Central memory CD8-positive, alpha-beta T cell (primary cell): ENCODE measurements at places on chromosomes 2 and 18.
A peak's percentile ranks its signal among the peaks of the same experiment; 100 is the strongest.

GRCh38 chr2:187769437-187769836, 215.2 kb upstream of the TFPI start:
- H3K4me1 ChIP-seq = no peaks in the 10 kb centered on the region
- no peaks in the 10 kb centered on the region for H3K27me3 ChIP-seq
- H3K36me3 ChIP-seq = peaks cover 2% of the 10 kb centered on the region

DNA sequence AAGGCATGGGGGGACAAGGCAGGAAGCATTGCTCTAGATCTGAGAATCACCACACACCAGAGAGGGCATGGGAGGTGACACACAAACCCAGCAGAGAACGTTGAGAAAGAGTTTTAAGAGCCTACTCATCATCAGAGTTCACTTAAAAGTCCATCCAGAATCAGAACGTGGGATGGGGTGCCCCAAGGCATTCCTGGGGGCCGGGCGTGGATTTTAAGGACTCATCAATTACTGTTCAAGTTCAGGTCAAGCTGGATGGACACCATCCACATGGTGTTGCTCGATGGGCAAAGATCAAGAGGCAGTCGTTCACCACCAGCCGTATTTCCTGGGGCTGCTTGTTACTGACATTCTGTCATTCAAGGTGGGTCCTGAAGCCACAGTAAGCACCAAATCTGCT, 34.9 kb downstream of the BCL11A start:
- DNase-seq = no peak
- H3K27me3 ChIP-seq = peaks cover 57% of the 10 kb centered on the region
- no peaks in the 10 kb centered on the region for H3K4me1 ChIP-seq
- no peak overlapping the region for H3K4me3 ChIP-seq

GRCh38 chr2:69652206-69652605, 8.7 kb upstream of the AAK1 start:
- H3K4me1 ChIP-seq = peaks cover 32% of the 10 kb centered on the region
- no peak for DNase-seq
- H3K36me3 ChIP-seq = peaks cover 6% of the 10 kb centered on the region
- no peaks in the 10 kb centered on the region for H3K27me3 ChIP-seq
- peak overlapping the region; percentile 44 for H3K27ac ChIP-seq
- peak overlapping the region; percentile 25 for H3K4me3 ChIP-seq

DNA sequence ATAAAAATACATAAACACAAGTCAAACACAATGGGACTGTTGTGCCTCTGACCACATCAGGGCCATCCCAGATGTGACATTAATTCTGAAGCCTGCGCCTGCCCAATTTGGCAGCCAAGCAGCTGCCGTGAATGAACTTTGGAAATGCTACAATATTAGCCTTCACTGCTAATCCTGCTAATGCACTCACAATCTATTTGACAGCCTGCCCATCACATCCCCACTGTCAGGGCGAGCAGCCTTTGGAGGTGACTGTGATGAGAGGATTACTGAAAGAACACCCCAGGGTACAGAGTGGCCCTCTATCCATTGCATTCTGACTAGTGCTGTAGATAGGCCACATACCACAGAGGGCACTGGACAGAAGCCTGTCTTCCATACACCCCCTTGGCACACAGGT, 21.6 kb downstream of the OSR1 start:
- no peak overlapping the region for H3K4me3 ChIP-seq
- DNase-seq = no peak
- H3K27me3 ChIP-seq = no peaks in the 10 kb centered on the region
- H3K27ac ChIP-seq = no peak overlapping the region

- peaks cover 13% of the 10 kb centered on the region for H3K36me3 ChIP-seq
- no peaks in the 10 kb centered on the region for H3K27me3 ChIP-seq
- DNase-seq = no peak
- H3K4me1 ChIP-seq = peaks cover 72% of the 10 kb centered on the region
These were observed 69.3 kb downstream of the TMEM247 start for GRCh38 chr2:46548521-46549144.

DNA sequence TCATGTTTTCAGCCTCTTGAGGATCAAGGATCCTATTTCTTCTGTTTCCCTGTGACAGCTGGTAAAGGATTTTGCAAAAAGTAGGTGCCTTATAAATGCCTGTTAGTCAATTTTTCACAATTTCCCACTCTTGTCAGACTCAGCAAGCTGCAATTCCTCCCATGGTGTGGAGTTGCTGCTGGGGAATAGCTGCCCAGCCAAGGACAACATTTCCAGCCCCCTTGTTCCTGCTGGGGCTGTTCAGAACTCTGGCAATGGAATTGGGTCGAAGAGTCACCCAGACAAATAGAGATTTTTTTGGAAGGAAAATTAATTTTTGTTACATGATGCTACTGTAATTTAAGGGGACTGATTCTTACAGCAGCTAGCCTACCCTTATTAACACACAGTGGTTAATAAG, 43.7 kb downstream of the FSHR start:
- H3K4me1 ChIP-seq = no peaks in the 10 kb centered on the region
- no peaks in the 10 kb centered on the region for H3K36me3 ChIP-seq
- no peak overlapping the region for H3K27ac ChIP-seq
- H3K4me3 ChIP-seq = no peak overlapping the region
- no peak for DNase-seq

- no peaks in the 10 kb centered on the region for H3K36me3 ChIP-seq
- no peak overlapping the region for H3K27ac ChIP-seq
- DNase-seq = no peak
- peaks cover 6% of the 10 kb centered on the region for H3K27me3 ChIP-seq
- H3K4me1 ChIP-seq = peaks cover 5% of the 10 kb centered on the region
These were observed 38.3 kb upstream of the ACAA2 start for GRCh38 chr18:49851624-49852023.

GRCh38 chr2:145753041-145753608, 1233.2 kb upstream of the ZEB2 start:
- DNase-seq = no peak
- H3K4me1 ChIP-seq = no peaks in the 10 kb centered on the region
- H3K27me3 ChIP-seq = no peaks in the 10 kb centered on the region

- no peaks in the 10 kb centered on the region for H3K27me3 ChIP-seq
- no peak overlapping the region for H3K4me3 ChIP-seq
- DNase-seq = no peak
These were observed 843.7 kb downstream of the LRRTM4 start for GRCh38 chr2:76678383-76679024.

- no peak overlapping the region for H3K4me3 ChIP-seq
- H3K27ac ChIP-seq = no peak overlapping the region
- no peaks in the 10 kb centered on the region for H3K4me1 ChIP-seq
- no peaks in the 10 kb centered on the region for H3K36me3 ChIP-seq
- no peak for DNase-seq
These were observed 267.4 kb upstream of the CHAC2 start for GRCh38 chr2:53500181-53500580.

GRCh38 chr2:203003716-203004115, 11.0 kb upstream of the NBEAL1 start:
- DNase-seq = no peak
- H3K36me3 ChIP-seq = no peaks in the 10 kb centered on the region
- no peak overlapping the region for H3K4me3 ChIP-seq
- H3K4me1 ChIP-seq = no peaks in the 10 kb centered on the region
- no peak overlapping the region for H3K27ac ChIP-seq

DNA sequence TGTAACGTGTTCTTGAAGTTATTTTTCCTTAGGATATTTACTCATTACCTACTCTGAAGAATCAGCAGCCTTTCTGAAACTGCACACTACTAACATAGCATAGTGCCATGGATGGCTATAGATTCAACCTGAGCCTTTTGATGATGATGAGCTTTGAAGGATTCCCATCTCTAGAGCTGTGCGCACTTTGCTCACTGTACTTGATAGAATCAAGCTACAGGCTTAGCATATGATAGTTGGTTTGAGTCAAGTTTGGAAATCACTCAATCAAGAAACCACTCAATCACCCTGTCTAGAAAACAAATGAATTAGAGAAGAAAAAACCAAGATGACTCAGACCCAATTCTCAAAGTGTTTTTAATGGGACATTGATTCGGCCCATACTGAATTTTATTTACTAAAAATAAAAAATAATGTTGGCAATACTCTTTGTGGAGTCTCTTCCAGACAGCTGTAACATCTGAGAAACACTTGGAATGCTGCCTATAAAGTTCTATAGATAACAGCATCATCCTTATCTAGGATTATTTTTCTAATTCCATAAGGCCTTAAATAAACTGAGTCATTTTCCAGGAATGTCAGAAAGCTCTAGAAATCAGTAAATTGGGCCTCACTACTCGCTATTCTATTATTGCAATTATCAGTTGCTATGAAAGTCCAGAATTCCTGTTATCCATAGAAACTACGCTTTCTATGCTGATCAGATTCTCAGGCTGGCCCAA, 259.0 kb upstream of the ERBB4 start:
- DNase-seq = no peak
- no peak overlapping the region for H3K4me3 ChIP-seq
- H3K4me1 ChIP-seq = no peaks in the 10 kb centered on the region
- no peaks in the 10 kb centered on the region for H3K36me3 ChIP-seq

- H3K27ac ChIP-seq = no peak overlapping the region
- H3K36me3 ChIP-seq = no peaks in the 10 kb centered on the region
- H3K27me3 ChIP-seq = no peaks in the 10 kb centered on the region
- no peak for DNase-seq
- H3K4me3 ChIP-seq = no peak overlapping the region
These were observed 781.1 kb downstream of the MBD2 start for GRCh38 chr18:53443336-53443735.

GRCh38 chr2:61727746-61728145, 126.1 kb downstream of the FAM161A start:
- no peaks in the 10 kb centered on the region for H3K27me3 ChIP-seq
- H3K36me3 ChIP-seq = no peaks in the 10 kb centered on the region
- no peaks in the 10 kb centered on the region for H3K4me1 ChIP-seq

DNA sequence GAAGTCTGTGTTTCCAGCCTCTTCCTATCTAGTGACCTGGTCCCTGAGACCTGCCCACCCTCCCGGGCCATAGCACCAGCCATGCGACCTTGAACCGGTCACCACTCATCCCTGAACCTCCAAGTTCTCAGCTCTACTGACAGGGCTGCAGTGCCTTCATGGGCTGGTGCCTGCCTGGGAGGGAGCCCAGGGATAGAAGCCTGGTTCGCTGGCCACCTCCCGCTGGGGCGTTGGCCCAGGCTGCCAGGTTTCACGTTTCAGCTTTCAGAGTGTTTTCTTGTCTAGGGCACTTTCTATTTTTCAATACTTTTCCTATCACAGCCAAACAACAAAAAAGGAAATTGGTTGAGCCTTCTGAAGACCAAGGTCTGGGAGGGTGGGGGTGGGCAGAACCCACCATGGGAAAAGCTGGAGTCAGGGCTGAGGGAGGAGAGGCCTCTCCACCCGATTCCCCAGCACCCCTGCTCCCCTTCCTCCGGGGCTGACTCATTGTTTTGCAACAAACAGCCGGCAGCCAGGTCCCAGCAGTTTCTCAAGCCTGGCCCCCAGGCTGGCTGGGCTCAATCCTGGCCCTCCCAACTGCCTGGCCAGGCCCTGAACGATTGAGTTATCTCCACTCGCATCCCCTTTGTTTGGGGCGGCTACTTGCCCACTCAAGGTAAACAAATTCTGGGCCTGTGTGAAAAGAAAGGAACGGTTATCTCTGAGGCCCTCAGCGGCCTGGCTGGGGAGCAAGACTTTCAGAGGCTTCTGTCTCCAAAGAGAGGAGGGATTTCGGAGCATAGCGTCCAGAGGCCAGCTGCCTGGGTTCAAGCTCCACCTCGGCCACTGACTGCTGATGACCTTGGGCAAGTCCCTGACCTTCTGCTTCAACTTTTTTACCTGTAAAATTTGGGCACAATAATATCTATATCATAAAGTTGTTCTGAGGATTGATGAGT, 47.5 kb downstream of the ZFP36L2 start:
- H3K27ac ChIP-seq = peak overlapping the region; percentile 99
- H3K4me3 ChIP-seq = no peak overlapping the region
- peaks cover 10% of the 10 kb centered on the region for H3K36me3 ChIP-seq

DNA sequence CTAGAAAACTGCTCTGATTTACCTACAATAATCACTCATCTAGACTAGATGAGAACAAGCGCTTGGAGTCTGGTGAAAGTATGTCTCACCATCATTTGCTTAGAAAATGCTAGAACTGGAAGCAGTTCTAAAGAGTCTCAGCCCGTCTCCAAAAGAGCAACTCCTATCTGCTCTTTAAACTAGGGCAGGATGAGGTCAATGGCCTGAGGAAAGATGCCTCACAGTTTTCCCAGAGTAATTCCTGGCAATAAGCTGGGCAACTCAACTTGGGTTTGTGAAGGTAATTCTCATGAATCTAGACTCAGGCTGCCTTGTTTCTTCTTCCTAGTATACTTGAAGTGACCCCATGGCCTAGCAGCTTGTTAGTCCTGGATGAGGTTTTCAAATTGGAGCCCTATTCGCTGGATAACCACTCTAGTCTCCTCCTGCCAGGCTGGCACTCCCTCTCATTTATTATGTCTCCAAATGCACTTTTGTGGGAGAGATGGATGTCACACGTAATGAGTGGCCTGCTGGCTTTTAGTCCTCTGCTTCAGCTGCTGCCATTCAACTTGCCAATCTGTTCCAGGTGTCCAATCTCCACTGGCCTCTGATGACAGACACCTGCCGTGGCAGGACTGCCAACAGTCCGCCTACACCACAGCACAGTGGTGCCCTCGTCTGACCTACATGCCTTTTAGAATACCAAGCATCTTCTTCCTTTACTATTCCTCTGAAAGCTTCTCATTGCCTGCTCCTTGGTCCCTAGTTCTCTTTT, 80.9 kb downstream of the CABYR start:
- no peaks in the 10 kb centered on the region for H3K36me3 ChIP-seq
- H3K4me1 ChIP-seq = no peaks in the 10 kb centered on the region
- no peaks in the 10 kb centered on the region for H3K27me3 ChIP-seq
- DNase-seq = no peak
- H3K4me3 ChIP-seq = no peak overlapping the region

DNA sequence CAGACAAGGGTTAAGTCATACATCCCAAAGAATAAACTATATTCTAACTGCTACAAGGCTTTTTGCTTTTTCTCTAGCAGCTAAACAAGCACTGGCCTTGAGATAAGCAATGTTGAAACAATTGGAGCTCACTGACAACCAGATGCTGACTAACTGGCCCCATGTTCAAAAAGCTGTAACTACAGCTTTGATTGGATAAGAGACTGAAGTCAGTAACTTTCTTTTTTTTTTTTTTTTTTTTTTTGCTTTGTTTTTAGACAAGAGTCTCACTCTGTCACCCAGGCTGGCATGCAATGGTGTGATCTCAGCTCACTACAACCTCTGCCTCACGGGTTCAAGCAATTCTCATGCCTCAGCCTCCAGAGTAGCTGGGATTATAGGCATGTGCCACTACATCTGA, 45.4 kb upstream of the TMEM163 start:
- H3K4me1 ChIP-seq = no peaks in the 10 kb centered on the region
- peaks cover 60% of the 10 kb centered on the region for H3K27me3 ChIP-seq
- DNase-seq = no peak
- H3K4me3 ChIP-seq = no peak overlapping the region
- H3K36me3 ChIP-seq = no peaks in the 10 kb centered on the region

DNA sequence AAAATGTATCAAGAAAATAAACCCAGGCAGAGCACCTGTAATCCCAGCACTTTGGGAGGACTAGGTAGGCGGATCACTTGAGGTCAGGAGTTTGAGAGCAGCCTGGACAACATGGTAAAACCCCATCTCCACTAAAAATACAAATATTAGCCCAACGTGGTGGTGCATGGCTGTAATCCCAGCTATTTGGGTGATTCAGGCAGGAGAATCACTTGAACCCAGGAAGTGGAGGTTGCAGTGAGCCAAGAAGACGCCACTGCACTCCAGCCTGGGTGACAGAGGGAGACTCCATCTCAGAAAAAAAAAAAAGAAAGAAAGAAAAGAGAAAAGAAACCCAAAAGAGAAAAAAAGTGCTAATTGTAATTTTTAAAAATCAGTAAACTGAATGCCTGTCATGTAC, 41.4 kb downstream of the DDX18 start:
- H3K4me1 ChIP-seq = no peaks in the 10 kb centered on the region
- H3K4me3 ChIP-seq = no peak overlapping the region
- no peak overlapping the region for H3K27ac ChIP-seq
- H3K36me3 ChIP-seq = peaks cover 1% of the 10 kb centered on the region
- peaks cover 62% of the 10 kb centered on the region for H3K27me3 ChIP-seq
